ENCODE measurements at places on chromosomes 1 and 21.

DNA sequence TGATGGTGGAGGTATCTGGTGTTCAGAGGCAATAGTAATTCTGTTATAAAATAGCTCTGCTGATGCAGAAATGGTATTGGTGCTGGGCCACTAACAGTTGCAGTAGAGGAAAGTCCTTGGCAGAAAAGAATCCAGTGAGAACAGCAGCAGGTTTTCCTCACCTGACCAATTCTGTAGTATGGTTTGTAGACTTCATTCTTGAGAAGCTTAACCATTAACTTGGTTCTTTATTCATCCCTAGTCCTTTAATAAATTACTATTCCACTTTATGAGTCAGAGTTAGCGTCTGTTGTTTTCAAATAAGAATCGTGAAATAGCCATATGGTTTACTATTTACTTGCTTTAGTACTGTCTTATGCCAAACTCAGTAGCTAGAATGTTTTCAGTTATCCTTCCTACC is 128.5 kb upstream of the SERTAD4 start:
- DNase-seq = no peak

DNA sequence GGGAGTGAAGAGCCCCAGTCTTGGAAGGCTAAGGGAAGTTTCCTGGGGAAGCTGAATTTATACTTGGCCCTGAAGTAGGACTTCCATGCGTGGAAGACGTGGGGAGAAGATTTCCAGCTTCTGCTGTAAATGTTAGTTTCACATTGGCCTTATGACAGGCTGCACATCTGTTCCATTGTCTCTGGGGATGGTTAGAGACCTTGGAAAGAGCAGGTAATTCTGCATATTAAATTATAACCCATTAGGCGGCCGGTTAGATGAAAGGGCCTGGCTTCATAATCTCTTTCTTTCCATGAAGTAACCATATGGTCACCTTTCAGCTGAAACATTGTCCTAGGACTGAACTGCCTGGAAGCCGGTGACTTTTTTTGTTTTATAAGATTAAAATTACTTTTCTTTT is 37.5 kb downstream of the DPT start:
- no peak for DNase-seq

DNA sequence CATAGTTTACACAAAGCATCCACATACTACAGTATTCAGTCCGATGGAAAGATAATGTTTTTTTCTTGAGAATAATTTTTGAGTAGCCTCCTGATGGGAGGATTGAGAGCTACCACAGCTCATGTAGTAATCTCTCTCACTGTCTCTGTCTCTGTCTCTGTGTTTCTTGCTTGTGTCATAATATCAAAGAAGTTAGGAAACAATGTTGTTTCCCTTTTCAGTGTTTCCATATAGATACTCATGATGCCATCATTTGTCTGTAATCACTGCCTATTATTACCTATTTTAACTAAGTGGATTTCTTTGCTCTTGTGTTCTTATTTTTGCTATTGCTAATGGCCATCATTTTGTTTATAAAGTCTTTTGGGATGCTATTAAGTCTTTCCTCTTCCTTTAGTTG is 367.7 kb downstream of the NEGR1 start:
- DNase-seq = no peak

DNA sequence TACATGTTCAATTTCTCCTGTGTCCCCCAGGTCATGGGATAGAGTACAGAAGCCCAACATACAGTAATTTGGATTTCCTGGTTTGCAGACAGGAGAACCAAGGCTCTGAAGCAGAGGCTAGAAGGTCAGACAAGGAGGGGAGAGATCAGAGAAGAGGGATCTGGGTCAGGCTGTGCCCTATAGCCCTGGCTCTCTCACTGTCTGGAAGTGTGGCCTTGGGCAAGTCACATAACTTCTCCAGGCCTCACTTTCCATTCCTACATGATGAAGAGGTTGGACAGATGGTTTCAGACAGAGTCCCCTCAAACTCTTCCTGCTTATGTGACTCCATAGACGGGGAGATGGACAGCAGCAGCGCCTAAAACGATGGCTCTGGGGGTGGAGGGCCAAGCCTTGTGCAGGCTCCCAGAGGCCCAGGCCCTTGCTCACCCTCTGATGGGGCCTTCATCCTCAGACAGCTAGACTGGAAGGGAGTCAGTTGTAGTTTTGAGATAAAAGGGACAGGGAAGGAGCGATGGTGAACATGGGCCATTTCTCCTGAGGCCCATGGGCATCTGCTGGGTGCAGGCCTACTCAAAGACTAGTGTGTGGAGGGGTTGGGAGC is 2.9 kb downstream of the TRIM62 start:
- DNase-seq = no peak

GRCh38 chr1:18108299-18109057 is 880 bp downstream of the IGSF21 start:
- no peak for DNase-seq

DNA sequence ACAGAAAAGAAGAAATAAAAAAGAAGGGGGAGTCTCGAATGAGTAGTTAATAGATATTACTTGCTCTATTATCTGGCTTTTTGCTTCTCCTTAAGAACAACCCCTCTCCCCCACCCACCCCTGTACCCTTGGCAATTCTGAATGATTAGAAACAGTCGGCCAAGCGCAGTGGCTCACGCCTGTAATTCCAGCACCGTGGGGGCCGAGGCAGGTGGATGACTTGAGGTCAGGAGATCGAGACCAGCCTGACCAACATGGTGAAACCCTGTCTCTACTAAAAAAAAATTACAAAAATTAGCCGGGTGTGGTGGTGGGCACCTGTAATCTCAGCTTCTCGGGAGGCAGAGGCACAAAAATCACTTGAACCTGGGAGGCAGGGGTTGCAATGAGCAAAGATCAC is 42.7 kb downstream of the GATAD2B start:
- DNase-seq = no peak

DNA sequence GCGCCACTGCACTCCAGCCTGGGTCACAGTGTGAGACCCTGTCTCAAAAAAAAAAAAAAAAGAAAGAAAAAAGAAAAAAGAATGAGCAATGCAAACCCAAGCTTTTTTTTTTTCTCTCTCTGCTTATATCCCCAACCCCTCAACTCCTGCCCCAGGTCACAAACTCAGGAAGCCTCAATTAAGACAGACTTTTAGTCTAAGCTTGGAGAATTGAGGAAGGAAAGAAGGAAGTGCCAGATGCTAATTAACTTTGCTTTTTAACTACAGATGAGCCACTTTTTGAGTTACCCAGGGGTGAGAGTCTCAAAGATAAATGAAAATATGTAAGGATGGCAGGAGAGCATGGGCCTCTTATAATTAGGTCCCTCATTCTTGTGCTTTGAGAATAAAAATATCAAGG is 33.3 kb downstream of the PIK3CD start:
- no peak for DNase-seq

GRCh38 chr1:41493117-41493536 is 8.6 kb upstream of the EDN2 start:
- DNase-seq = peak; percentile 37

GRCh38 chr1:66182551-66183178 is 351.3 kb upstream of the SGIP1 start:
- DNase-seq = no peak

DNA sequence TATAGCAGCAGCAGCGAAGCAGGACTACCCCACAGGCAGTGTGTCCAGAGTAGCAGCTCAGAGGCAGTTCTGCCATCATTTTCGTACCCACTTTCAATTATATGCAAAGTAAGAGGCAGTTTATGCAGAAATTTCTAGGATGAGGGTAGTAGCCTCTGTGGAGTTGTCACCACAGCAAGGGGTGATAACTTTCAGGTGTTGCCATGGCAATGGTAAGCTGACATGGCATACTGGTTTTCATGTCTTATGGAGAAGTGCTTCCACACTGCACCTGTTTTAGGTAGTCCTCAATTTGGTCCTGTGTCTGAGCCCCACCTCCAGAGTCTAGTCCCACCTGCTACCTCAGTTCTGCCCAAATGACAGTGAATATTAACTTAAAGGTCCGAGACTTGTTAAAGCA is 133.3 kb upstream of the SYT6 start:
- no peak for DNase-seq

DNA sequence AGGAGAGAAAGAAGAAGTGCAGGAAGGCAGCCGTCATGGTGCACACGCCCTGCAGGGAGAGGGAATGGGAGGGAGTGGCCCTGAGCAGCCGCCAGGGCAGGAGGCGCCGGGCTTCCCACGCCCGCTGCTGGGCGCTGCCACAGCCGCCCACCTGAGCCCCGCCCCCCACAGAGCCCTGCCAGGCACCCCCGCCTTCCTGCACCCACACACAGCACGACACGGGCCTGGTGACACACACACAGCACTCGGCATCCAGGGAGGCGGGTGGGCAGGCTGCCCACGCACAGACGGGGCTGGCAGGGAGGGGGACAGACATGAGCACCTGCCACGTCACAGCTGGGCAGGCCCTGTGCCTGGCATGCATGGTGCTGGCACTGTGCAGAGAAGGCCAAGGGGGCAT is 27.5 kb downstream of the ADGRB2 start:
- DNase-seq = no peak

- no peak for DNase-seq
These were observed 29.0 kb upstream of the NTPCR start for GRCh38 chr1:232921381-232921780.

DNA sequence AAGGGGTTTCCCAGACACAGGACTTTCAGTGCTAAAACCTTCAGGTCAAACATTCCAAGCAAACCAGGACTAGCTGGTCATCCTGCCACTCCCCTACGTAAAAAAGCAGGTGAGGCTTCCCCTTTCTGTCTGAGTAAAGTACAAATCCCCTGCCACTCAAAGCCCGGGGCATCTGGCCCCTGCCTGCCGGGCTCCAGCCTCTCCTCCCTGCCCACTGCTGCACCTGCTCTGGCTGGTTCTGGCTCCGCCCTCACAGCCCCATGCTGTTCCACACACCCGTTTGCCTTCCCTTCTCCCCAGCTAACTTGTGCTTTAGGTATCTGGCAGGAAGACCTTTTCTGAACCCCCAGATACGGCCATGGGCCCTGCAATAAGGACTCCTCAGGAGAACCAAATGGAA is 23.3 kb upstream of the S100A7 start:
- peak; percentile 20 for DNase-seq

GRCh38 chr1:28926629-28927265 is 12.4 kb downstream of the EPB41 start:
- no peak for DNase-seq
